Thymus (tissue), 14 donors: ENCODE measurements at places on chromosomes 2 and 18.

DNA sequence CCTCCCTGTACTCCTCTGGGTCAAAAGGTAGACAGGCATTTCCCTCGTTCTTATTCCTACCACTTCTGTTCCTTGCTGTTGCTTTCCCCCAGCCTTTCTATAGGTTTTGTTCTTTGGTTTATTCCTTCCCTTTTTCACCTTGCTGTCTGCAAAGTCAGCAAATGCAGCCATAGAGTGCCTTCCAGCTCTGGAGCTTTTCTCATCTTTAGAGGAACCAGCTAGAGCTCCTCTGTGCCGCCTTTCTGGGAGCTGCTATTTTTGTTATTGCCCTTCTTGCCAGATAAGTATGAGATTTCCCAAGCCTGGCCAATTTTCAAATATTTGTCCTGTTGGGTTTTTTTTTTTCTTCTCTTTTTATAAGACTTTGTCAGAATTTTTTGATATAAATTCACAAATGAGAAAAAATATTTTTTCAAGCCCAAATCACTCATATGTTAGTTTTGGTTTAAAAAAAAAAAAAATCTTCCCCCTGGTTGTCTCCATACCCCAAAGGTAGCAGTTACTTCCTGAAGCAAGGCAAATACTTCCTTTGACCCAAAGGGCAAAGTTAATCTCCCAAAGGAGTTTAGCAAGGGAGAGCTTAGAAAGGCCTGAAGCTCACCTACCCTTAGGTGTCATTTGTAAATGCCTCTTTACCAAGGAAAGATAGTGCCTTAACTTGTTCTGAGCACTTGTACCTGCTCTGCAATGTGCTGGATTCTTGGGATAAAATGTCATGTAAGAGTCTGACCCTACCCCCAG, 5.1 kb upstream of the TTC27 start:
- no peak for DNase-seq

GRCh38 chr2:18077231-18077630, 198.8 kb downstream of the KCNS3 start:
- no peak for DNase-seq

GRCh38 chr18:49581371-49581770, 19.5 kb downstream of the LIPG start:
- DNase-seq: no peak

GRCh38 chr2:191410646-191411436, 165.6 kb downstream of the MYO1B start:
- DNase-seq: no peak

GRCh38 chr2:211745295-211746097, 793.1 kb downstream of the ERBB4 start:
- no peak for DNase-seq

GRCh38 chr18:5630057-5630899, 86.5 kb upstream of the EPB41L3 start:
- DNase-seq: no peak

GRCh38 chr2:1613731-1614354, 130.5 kb downstream of the PXDN start:
- DNase-seq: no peak

DNA sequence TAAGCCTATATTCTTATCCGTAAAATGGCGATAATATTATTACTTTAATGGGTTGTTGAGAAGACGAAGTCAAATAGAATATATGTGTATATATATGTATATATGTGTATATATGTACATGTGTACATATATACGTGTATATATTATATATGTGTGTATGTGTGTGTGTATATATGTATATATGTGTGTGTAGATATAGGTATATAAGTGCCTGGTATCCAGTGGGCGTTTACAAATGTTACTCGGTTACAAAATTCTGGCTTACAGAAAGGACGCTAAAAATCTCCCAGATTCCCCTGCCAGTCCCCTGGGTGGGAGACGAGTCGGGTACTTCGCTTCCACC, 295 bp upstream of the MTX2 start:
- DNase-seq: no peak

- DNase-seq: no peak
Observed at GRCh38 chr2:186740266-186740665, 46.4 kb downstream of the FAM171B start.

DNA sequence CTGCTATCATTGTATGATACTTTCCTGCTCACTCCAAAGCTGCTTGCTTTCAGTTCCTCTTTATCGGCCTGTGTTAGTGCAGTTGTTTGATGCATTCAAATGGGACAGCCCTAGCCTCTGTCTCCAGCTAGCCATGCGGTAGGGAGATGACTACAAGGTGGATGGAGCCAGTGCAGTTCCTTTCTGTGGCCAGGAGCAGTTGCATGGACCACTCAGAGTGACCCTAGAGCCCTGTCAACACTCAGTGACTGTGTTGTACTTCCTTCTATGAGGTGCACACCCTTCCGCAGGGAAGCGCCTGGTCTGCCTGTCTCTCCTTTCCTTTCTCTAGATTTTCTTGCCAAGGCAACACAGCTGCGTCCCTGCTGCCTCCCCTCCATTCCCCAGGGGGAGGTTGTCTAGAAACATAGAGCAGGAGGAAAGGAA, 33.8 kb downstream of the KCNS3 start:
- no peak for DNase-seq

DNA sequence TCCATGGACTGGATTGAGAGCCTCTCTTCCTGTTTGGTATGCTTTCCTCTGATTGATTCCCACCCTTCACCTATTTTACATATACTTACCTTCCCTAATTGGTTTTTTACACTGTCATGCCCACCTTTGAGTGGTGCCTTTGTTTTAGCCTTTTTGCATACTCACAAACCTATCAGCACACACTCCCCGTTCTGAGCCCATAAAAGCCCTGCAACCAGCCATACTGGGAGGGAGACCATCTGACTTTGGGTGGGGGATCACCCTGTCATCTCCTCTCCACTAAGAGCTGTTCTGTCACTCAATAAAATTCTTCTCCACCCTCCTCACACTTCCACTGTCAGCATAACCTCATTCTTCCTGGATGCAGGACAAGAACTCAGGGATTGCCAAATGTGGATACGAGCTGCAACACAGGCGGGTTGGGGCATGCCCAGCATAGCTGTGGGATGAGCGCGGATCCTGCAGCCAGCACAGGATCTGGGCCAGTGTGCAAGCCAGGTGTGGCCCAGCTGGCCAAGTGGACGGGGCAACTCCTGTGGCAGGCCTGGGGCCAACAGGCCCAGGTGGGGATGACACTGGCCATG, 9.4 kb upstream of the MOB1A start:
- DNase-seq: no peak

- no peak for DNase-seq
Observed at GRCh38 chr2:144124882-144125281, 395.0 kb downstream of the ZEB2 start.

- DNase-seq: no peak
Observed at GRCh38 chr2:236587861-236588815, 18.5 kb downstream of the ACKR3 start.

GRCh38 chr2:206993396-206993911, 54.1 kb downstream of the CPO start:
- no peak for DNase-seq

- DNase-seq: no peak
Observed at GRCh38 chr18:62838475-62839098, 123.2 kb downstream of the PHLPP1 start.

DNA sequence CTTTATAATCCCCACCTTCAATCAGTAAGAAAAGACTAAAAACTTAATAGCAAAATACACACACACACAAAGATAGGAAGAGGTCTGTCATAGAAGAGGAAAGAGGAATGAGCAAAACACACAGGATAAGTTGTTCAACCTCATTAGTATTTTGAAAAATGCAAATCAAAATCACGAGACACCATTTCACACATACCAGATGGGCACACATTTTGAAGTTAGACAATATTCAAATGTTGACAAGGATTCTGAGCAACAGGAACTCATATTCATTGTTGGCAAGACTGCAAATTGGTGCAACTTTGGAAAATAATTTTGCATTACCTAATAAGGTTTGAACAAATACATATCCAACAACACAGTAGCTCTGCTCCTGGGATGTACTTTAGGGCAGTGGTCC, 127.6 kb downstream of the RAB3GAP1 start:
- no peak for DNase-seq

DNA sequence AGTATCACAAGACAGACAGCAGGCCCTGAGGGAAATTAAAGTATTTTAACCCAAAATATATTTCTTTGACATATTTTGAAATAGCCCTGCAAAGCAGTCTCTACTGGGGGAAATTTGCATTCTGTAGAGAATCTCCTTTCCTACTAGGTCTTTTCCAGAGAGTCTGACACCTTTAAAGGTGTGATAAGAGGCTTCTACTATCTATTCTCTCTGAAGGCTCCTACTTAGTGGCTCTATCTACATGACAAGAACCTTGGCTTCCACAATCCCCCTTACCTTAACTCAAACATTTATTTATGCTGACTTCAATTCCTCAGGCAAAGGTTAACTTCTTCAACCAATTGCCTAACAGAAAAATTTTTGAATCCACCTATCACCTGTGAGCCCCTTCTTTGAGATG, 174.6 kb upstream of the GALNT5 start:
- DNase-seq: no peak

DNA sequence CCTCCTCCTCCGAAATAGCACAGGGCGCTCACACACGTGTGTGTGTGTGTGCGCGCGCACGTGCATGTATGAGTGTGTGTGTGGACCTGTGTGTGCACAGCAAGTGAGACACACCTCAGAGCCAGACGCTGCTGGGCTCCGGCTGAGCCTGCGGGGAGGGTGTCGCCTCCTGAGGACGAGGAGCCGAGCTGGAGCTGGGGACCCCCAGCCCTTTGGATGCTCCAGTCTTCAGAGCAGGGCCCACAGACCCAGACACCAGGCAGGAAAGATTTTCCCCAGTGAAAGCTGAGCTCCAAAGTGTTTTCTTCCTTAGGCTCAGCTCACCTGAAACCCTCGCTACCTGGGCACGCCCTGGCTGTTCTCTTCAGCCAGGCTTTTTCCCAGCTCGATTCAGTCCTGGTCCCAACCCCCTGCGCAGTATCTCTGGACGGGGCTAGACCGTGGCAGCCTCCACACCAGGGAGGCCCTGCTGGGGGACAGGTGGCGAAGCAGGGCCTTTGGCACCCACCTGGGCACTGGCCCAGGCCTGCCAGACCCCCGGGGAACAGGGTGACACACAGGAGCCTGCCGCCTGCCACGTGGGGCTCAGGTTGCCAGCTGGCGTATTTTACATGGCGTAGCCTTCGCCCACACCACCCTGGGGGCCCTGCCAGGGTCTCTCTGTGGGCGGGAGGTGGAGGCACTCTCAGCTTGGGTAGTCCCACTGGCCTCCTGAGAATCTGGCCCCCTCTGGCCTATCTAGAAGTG, 36.2 kb downstream of the PDIA6 start:
- no peak for DNase-seq

- DNase-seq: no peak
Observed at GRCh38 chr2:144854596-144854995, 334.7 kb upstream of the ZEB2 start.

- DNase-seq: no peak
Observed at GRCh38 chr2:48952143-48952542, 196.6 kb upstream of the LHCGR start.
